GM23248 (cell line): ENCODE measurements at places on chromosomes 4 and X.

- DNase-seq, result no peak
- H3K36me3 ChIP-seq, result no peaks in the 10 kb centered on the region
- peaks cover 16% of the 10 kb centered on the region for H3K27me3 ChIP-seq
- H3K4me1 ChIP-seq, result no peaks in the 10 kb centered on the region
- no peak overlapping the region for H3K27ac ChIP-seq
Measured at GRCh38 chr4:171817026-171817425, 3.8 kb downstream of the GALNTL6 start.

DNA sequence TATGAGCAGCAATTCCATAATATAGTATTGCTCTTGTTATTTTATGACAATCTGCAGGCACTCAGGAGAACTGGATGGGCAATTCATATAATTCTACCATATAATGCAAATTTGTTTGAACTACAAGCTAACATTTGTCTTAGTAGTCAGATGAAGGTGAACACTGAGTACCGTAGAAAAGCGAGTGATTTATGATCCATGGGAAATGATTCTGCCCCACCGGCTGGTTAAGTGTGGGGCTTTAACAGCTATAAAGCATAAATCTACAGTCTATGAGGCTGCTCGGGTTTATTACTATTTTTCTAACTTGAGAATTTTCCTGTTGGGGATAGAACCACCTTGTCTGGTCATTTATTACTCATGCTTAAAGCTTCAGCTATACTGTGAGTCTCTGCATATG lies 275.5 kb downstream of the PCDH10 start:
- no peaks in the 10 kb centered on the region for H3K4me1 ChIP-seq
- H3K27me3 ChIP-seq, result no peaks in the 10 kb centered on the region
- H3K27ac ChIP-seq, result no peak overlapping the region

- no peak overlapping the region for H3K27ac ChIP-seq
- H3K4me3 ChIP-seq, result no peak overlapping the region
- peaks cover 10% of the 10 kb centered on the region; the same call in 1 of the 2 replicates for H3K4me1 ChIP-seq
- H3K27me3 ChIP-seq, result no peaks in the 10 kb centered on the region
Measured at GRCh38 chrX:130566028-130566683, 164.4 kb downstream of the RBMX2 start.

DNA sequence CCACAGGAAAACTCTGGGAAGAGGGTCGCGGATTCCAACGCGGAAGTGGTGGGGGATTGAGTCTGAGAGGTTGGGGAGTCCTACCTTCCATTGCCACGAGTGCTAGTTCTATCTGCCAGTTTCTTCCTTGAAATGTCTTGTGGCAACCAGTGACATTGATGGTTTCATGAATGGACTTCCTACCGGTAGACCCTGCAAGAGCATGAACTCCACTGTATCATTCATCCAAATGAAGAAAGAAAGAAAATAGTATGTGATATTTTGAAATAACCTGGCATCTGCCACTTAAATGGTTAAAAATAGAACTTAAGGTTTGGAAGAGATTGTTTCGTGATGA lies 1.1 kb upstream of the SLC10A7 start:
- H3K27me3 ChIP-seq, result no peaks in the 10 kb centered on the region
- peak overlapping the region; percentile 99 for H3K4me3 ChIP-seq
- no peak overlapping the region; the same call in 1 of the 2 replicates for H3K27ac ChIP-seq
